Fibroblast of skin of scalp (primary cell): ENCODE measurements at places on chromosomes 11 and 22.
A peak's percentile ranks its signal among the peaks of the same experiment; 100 is the strongest.

GRCh38 chr11:10655227-10655626 is 38.3 kb downstream of the IRAG1 start:
- DNase-seq = no peak

DNA sequence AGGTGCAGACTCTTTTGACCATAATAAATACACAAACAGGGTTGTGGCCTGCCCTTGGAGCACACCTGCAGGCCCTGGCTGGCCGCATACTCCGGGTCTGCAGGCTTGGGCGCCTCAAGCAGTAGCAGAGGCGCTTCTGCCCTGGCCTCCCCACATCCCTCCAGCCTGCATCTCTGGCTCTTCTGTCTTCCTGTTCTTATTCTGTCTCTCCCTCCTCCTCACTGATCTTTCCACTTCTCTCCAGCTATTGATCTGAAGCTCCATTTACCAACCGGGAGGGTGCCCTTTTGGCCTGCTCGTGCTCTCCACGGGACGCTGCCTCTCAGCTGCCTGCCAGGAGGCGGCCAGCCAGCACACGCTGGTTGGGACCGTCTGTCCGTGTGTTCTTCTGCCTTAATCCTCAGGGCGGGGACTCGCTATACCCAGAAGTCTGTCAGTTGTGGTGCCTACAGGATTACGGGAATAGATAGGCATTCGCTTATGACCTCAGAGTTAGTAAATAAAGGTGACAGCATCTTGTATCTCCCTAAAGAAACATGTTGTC is 5.2 kb downstream of the UPB1 start:
- DNase-seq = no peak

- no peak for DNase-seq
These were observed at the start of gene CATSPER1 for GRCh38 chr11:66026017-66026529. Gene CATSPER1 (minus strand): TSS chr11:66026479. CDS start chr11:66026379, 100 bp downstream.

DNA sequence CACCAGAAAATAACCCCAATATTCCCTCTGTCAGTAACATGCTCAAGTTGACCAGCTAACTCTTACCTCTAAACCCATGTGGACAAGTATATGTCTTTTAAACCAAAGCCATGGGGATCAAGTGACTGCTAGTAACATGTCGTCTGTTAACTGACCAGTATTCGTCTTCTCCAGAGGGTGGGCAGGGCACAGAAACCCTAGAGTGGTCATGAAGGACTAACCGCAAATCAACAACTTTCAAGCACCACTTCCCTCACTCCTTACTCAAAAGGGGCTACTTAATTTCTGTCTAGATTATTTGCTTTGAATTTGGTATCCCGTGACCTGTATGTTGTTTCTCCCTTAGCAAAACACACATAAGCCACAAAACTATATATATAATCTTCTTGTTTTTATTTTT is 293.2 kb downstream of the SWAP70 start:
- DNase-seq = no peak

DNA sequence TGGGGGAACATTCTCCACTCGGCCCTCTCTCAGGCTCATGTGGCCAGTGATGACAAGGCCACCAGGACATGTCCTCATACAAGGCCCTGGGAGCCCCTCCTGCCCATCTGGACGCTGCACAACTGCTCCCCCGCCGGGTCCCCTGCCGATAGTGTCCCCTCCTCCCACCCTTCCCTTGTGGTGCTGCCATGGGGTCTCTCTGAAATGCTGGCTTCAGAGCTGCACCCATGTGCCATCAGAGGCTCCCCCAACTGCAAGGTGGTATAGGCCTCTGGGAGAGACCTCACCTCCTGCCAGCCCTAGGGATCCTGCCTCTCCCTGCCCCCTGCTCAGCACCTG is 113.0 kb downstream of the KCNQ1OT1 start:
- no peak for DNase-seq

GRCh38 chr11:47234669-47235100 is 13.9 kb downstream of the ACP2 start:
- DNase-seq = no peak

DNA sequence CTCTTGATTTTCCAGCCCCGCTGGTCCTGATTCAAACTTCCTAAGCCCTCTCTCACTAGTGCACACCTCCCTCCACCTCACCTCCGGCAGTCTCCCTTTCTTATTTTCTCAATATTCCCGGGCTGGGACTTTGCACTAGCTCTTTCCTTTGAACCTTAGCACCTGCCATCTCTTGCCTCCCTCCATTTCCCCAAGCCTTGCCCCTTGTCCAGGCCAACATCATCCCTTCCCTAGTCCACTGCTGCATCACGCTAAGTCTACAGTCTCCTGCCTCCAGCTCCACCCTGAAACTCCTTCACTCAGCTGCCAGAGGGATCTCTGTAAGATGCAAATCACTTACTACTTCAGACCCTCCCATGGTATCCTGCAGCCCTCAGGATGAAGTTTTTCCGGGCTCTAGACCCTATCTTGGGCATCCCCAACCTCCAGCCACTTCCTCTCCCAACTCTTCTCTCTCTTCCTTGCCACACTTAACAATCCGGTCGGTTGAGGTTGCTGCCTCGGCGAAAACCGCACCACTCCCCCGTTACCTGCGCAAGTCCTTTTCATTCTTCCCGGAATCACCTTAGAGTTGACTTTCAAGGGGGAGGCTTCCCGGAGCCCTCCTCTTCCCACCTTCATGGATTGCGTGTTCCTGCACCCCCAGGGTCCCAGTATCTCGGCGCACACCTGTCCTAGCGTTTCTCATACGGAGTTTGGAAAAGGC is 42.7 kb downstream of the NECTIN1 start:
- no peak for DNase-seq

- no peak for DNase-seq
These were observed 1.3 kb upstream of the FAM118A start for GRCh38 chr22:45308391-45308956.

- no peak for DNase-seq
These were observed 1219.8 kb upstream of the RAG2 start for GRCh38 chr11:37817727-37818270.

DNA sequence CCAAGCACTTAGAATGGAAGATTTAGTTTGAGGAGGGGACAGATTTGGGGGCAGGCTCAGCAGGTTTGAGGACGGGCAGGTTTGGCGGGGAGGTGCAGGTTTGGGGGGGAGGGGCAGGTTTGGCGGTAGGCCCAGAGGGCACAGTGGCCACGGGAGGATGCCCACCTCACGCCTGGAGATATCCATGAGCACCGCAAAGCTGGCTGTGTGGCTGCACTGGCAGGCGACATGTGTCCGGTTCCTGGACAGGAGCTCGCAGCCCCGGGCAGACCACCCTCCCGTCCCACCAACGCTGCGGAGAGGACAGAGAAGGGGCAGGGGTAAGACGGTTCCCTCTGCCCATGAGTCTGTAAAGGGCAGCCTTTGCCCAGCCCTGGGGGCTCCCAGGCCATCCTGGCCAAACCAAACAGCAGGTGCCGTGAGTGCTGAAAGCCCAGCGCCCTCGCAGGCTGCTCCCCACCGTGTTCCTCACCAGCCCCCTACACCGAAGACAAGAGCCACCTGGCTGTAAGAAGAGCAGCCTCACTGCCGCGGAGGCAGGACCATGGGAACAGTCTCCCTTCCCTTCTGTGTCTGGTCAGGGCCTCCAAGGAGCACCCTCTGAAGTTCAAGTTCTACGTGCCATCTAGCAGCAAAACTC is 43.0 kb downstream of the TRMU start:
- DNase-seq = no peak

DNA sequence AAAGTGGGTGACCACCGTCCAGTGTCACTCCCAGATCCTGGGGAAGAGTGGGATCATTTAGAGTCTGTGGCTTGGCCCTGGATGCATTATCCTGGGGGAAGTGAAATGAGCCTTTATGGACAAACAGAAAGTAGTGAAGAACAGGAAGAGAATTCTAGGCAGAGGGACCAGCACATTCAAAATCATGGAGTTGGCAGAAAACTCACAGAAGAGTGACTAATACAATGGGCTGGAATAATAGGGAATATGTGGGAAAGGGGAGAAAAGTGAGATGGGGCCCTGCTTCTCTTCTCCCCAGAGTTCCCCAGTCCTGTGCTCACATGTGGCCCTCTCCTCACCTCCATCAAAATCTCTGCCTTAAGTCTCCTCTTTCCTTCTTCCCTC is 84.3 kb downstream of the CCDC81 start:
- peak; percentile 55 for DNase-seq

- DNase-seq = no peak
These were observed 1.9 kb downstream of the BMAL1 start for GRCh38 chr11:13279487-13279834.

GRCh38 chr22:23621082-23621780 is 10.9 kb downstream of the DRICH1 start:
- no peak for DNase-seq

DNA sequence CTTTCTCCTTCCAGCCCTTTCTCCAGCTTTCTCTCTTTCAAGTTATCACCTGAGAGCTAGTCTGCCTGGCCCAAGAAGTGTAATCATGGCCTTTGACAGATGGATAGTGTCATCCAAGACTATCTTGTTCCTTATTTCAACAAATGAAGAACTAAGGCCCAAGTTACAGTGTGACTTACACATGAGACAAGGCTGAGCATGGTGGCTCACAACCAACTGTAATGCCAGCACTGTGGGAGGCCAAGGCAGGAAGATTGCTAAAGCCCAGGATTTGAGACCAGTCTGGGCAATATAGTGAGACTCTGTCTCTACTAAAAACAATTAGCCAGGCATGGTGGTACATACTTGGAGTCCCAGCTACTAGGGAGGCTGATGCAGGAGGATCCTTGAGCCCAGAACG is 3.7 kb upstream of the RANGAP1 start:
- DNase-seq = peak; percentile 43
